ENCODE measurements at places on chromosomes 6 and 20.

GRCh38 chr20:7770578-7770977 lies 169.7 kb downstream of the HAO1 start:
- no peak for DNase-seq

- no peak for DNase-seq
Measured at GRCh38 chr6:96066376-96066775, 50.6 kb downstream of the FUT9 start.

GRCh38 chr6:150813993-150814359 lies 51.5 kb upstream of the MTHFD1L start:
- DNase-seq = no peak

- DNase-seq = no peak
Measured at GRCh38 chr6:166443166-166443565, 60.4 kb upstream of the MPC1 start.

DNA sequence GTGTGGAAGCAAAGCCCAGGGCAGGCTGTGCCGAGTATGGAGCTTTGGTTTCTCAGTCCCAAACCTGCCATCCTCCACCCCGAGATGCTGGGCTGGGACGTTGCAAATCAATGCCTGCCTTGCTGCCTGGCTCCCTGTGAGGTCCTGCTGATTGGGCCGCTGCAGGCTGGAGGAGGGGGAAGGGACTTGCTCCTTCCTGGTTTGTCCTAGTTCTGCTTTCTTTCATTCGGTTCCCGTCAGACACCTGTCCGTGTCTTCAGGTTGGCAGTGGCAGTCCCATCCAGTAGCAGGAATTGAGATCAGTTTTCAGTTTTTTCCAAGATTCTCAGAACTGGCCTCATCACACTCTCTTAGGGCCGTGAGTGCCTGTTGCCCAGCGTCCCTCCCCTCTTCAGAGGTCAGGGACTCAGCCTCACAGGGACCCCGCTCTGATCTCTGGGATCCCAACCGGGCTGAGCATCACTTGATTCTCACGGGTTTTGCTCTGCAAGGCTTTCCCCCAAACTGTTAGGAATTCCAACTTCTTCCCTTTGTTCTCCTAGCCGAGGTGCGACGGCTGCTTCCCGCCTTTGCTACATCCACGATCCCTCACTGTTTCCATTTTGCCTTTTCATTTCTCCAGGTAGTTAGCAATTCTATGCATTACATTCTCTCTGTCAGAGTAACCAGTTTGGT lies 24.2 kb upstream of the TAGAP start:
- no peak for DNase-seq

DNA sequence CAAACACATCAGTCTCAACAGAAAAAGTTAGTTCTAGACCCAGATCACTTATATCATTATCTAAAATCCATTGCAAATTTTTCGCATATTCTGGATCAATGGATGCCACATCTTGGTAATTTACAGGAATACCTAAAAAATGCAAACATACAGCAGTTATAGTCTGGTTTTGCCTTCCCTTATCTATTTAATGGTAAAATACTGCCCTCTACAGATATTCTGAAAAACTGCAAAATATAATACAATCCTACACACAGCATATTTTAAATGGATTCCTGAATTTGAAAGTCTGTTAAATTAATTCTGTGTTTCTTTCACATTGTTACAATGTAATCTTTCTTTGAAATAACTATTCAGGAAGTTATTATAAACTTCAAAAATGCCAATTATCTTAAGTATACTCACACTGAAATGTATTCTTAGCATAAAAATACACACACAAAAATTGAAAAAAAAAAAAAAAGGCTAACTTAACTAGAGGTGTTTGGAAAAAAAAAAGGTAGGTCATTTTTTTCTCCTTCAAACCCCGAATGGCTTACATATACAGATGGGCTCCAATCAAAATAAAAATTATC lies 88.4 kb downstream of the HACE1 start:
- DNase-seq = no peak

GRCh38 chr20:3192226-3193015 lies 12.1 kb downstream of the DDRGK1 start:
- no peak for DNase-seq

DNA sequence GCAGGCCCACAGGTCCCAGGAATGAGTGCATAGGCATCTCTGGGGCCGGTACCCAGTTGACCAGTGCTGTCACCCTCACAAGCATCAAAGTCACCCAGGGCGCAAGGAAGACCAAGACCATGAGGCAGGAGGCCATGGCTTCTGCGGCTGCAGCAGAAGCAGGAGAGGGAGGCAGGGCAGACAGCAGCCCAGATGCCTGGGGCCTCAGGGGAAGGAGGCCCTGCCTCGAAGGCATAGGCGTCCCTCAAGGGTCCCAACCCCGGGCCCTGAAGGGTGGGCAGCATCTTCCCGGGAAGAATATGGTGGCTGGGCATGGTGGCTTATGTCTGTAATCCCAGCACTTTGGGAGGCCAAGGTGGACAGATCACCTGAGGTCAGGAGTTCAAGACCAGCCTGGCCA lies 3.0 kb downstream of the FAM209A start:
- DNase-seq = no peak

GRCh38 chr6:39470506-39470905 lies 148.0 kb upstream of the KCNK16 start:
- DNase-seq = no peak

GRCh38 chr6:73028124-73028766 lies 197.1 kb downstream of the KHDC1L start:
- no peak for DNase-seq

- DNase-seq = no peak
Measured at GRCh38 chr6:53326372-53327016, 22.3 kb downstream of the ELOVL5 start.

DNA sequence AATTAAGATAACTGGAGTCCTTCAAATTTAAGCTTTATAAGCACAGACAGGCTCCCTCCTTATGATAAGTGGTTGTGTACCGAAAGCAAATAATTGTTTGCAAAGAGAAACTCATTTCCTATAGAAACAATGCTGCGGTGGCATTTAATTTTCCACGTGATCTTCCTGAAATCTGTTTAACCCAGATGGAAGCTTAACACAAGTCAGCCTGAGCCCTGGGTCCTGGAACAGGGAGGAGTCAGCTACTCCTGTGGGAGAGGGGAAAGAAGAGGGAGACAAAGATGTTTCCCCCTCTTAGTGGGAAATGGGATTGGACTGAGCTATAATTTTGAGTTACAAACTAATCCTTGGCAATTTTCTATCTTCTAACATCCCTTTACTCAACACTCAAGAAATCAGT lies 136.5 kb downstream of the ELOVL4 start:
- DNase-seq = no peak

DNA sequence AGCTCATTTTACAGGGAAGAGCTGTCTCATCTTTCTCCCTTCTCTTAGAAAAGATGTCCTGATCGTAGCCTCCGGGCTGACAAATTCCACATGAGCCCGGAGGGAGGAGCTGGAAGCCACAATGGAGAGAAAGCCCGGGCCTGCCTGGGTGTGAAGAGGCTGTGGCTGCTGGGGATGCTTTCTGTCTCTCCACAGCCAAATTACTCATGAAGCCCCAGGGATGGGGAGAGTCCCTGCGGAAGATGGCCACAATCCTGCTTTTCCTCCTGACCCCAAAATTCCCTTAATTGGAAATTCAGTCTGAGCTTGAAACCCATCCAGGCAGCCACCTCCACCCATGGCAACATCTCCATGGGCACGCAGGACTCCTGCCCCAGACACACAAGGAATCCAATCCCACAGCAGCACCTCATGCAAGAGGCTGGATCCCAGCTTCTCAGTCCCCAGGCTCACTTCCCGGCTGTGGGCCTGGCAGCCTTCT lies 32.4 kb downstream of the JPH2 start:
- DNase-seq = no peak

- DNase-seq = no peak
Measured at GRCh38 chr6:129073691-129074395, 190.9 kb downstream of the LAMA2 start.

- DNase-seq = no peak
Measured at GRCh38 chr6:108677894-108678293, 117.2 kb downstream of the FOXO3 start.

GRCh38 chr6:2385471-2385983 lies 140.1 kb upstream of the GMDS start:
- DNase-seq = no peak

DNA sequence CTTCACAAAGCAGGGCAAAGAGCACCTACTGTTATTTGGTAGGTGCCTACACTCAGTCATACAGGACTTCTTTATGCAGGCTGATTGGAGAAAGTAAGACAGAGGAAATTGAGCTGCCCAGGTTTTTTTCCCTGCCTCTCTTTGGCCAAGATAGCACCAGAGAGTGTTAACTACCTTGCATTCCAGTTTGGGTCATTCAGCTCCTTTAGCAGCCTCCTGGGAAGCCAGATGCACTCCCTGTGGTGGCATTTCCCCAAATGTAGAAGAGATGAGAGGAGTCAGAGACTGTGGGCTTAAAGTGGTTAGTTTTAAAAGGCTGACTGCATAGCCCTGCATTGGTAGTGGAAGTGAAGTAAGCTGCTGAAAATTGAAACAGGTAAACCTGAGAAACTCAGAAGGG lies 358.4 kb downstream of the BCKDHB start:
- no peak for DNase-seq

- DNase-seq = no peak
Measured at GRCh38 chr6:45972795-45973503, 42.7 kb downstream of the CLIC5 start.

- no peak for DNase-seq
Measured at GRCh38 chr20:51528263-51529027, 14.1 kb downstream of the NFATC2 start.

DNA sequence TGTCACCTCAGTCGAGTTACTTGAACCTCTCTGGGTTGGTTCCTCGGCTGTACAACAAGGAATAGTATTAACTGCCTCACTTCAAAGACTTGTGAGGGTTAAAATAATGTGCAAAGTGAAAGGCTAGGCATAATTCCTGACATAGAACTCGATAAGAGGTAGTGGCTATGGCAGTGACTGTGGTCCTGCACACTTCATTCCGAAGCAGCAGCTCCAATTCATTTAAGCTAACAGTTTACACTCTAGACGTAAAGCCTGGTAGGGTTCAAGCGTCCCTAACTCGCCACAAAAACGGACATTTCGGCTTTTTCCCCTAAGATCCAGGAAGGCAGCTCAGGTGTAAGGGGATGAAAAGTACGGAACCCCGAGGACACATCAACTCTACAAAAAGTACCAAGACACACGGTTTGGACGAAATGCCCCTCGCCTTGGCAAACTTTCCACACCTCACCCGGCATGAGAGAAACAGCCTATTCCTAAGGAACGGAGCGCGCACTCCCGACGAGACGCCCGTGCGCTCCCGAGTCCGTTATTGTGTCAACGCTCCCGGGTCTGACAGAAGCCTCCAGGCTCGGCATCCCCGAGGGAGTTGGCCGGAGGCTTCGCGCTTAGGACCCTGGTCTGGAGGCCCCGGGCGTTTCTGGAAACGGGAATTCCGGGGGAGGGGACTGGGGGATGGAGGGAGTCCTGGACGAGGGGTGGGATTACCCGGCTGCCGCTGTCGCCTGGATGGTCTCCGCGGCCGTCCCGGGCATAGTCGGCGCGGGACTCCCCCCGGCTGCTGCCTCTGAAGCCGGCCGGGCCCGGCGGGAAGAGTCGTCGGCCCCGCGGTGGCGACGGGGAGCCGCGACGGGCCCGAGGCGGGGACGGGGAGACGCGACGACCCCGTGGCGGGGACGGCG lies 937 bp downstream of the ZNF318 start:
- no peak for DNase-seq

GRCh38 chr6:169445227-169445626 lies 191.6 kb upstream of the THBS2 start:
- no peak for DNase-seq

DNA sequence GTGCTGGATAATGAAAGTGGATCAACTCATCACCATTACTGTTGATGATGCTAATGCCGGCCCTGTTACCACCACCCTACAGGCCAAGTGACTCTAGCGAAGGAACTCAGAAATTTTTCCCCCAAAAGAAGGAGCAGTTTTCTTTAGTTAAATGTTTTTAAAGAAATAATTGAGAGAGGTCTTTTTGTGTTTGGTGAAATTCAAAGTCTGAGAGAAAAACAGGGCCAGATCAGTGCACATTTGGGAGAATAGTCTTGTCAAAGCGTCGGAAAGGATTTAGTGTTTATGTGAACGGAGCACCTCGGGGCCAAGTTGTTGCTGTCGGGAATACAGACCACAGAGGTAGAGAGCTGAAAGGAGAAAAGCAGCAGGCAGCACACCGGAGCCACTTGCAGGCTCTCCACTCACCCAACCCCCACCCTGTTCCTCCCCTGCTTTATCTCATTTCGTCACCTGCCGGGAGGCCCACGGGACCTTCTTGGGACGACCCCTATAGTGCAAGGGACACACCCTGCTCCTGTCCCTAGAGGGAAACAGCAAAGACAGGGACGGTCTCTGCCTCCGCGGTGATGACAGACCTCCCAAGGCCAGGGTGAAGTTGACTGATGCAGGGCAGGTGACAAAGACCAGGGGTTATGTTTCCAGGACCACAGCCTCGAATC lies 6.8 kb downstream of the TFAP2B start:
- no peak for DNase-seq

GRCh38 chr6:149323925-149324324 lies 6.4 kb downstream of the TAB2 start:
- DNase-seq = no peak

DNA sequence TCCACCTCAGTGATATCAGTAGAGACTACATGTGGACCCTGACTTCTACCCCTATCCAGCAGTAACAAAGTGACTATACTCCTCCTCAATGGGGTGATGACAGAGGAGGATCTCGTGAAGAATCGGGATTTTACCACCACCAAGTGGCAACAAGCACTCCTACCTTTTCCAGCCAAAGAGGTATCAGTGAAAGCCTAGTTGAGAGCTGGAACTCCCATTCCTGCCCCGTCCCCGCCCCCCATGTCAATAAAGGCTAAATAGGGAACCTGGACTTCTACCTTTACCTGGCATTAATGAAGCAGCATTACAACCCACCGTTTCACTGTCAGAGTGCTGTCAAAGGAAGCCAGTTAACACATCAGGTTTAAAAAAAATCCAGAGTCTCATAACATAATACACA lies 45.3 kb downstream of the RNF24 start:
- DNase-seq = no peak

GRCh38 chr6:37587866-37588734 lies 88.4 kb upstream of the CCDC167 start:
- DNase-seq = no peak

GRCh38 chr20:460707-461106 lies 1.6 kb downstream of the TBC1D20 start:
- no peak for DNase-seq

DNA sequence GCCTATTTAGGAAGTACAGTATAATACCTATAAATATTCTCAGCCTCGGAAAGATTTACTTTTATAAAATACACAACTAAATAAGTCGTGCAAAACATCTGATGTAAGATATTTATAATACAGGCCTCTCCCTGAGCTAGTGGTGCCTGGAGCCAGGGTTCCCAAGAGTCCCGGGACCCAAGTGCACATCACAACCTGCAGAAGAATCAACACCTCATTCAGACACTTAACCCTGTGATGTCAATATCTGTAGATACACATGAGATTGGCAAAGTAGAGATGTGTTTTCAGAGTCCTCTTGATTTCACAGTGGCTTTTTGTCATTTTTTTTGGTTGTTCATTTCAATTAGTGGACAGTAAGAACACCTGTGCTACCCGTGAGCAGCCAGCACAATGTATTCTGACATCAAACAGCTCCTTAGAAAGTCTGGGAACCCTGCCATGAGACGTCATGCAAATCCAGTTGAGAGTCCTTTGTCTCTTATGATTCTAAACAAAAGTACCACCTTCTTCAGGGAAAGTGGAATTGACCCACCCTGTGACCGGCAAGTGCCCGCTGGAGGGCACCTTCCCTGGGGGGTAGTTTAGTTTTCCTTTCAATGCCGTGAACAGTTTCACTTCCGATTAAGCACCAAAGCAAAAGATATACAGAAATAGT lies 101.6 kb downstream of the DACT2 start:
- no peak for DNase-seq

GRCh38 chr20:17875981-17876385 lies 92.6 kb downstream of the SNX5 start:
- no peak for DNase-seq
